BE2C (cell line): ENCODE measurements at places on chromosomes 2 and 18.
A peak's percentile ranks its signal among the peaks of the same experiment; 100 is the strongest.

GRCh38 chr2:231611273-231612108 is 18.8 kb downstream of the TEX44 start:
- DNase-seq: peak; percentile 61

- no peak for DNase-seq
Observed at GRCh38 chr2:241126771-241127202, 22.5 kb downstream of the PASK start.

DNA sequence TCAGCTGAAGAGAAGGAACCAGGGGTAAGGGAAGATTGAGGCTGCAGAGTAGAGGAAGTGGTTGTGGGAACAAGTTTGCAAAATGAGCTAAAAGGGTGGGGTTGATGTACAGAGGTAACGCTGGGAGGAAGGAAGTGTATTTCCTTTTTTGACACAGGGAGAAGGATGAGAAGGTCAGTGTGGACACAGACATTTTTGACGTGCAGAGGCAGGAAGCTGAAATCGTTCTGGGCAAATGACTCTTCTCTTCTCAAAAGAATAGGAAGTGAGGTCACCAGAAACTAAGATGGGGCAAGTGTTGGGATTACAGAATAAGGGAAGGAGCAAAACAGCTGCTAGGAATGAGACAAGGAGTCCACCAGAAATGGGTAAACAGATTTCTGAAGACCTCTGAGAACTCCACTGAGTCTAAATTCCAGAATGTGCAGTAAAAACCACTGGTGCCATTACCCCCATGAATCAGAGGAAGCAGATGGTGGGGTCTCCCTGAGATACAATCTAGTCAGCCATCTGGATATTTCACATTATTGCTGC is 20.0 kb upstream of the RNF149 start:
- no peak for DNase-seq

- no peak for DNase-seq
Observed at GRCh38 chr2:215848698-215849097, 164.7 kb downstream of the MREG start.

DNA sequence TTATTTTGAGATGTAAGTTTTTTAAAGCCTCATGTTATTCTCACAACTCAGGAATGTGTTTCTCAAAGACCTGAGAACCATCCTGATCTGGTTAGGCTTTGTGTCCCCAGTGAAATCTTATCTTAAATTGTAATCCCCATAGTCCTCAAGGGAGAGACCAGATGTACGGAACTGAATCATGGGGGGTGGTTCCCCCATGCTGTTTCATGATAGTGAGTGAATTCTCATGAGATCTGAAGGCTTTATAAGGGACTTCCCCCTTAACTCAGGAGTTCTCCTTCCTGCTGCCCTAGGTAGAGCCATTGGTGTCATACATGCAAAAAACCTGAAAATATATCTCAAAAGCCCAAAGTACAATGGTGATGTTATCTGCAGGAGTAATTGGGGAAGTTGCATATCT is 836.7 kb downstream of the CBLN2 start:
- no peak for DNase-seq

DNA sequence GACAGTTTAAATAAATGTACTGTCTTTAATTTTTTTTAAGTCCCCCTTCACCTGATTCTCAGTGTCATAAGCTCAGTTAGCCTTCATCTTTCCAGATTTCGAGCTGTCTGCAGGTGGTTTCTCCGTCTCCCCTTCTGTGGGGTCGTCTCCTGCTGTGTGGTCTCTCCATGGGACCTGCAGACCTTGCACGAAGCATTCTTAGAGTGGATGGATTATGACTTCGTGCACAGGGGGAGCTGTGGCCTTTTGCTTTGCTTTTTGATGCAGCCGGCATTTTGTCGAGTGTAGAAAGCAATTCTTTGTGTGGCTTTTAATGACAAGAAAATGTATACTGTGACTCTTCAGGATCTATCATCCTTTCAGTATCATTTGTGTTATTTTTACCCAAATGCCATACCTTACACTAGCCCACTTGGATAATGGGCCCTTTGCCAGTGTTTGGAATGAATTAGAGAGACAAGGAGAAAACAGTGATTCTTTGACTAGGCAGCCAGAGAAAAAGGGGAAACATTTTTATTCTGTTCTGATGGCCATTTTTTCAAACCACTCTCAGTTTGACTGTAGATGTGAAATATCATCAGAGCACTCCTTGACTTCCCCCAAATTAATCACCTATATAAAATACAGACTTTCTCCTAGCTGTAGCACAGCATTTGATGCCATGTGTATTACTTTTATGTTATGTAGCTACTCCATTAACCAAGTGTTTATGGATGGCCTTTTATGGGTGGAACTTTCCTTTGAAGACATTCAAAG is 54.3 kb downstream of the ITGA6 start:
- DNase-seq: no peak

GRCh38 chr2:128311755-128312341 is 6.8 kb downstream of the HS6ST1 start:
- no peak for DNase-seq

DNA sequence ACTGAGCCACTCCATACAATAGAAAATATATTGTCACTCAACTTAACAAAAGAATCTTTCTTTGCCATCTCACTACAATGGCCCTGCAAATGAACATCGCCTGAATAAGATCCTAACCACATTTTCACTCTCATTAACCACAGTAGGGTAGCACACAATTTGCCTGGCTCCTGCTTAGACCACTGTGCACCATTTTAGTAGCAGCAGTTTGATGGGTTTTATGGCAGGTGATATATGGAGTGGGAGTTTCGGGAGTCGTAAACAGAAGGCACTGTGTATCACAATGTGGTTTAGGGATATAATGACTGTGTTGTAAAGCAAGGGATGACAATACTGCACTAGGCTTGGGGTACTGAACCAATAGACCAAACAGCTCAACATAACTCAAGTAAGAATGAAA is 617.4 kb downstream of the BCL11A start:
- DNase-seq: no peak

- no peak for DNase-seq
Observed at GRCh38 chr2:165902934-165903333, 50.6 kb downstream of the TTC21B start.

- DNase-seq: no peak
Observed at GRCh38 chr18:857986-858385, 45.9 kb upstream of the YES1 start.

- DNase-seq: no peak
Observed at GRCh38 chr18:9321736-9322135, 12.8 kb upstream of the TWSG1 start.

- no peak for DNase-seq
Observed at GRCh38 chr18:70368903-70369302, 80.1 kb downstream of the SOCS6 start.

DNA sequence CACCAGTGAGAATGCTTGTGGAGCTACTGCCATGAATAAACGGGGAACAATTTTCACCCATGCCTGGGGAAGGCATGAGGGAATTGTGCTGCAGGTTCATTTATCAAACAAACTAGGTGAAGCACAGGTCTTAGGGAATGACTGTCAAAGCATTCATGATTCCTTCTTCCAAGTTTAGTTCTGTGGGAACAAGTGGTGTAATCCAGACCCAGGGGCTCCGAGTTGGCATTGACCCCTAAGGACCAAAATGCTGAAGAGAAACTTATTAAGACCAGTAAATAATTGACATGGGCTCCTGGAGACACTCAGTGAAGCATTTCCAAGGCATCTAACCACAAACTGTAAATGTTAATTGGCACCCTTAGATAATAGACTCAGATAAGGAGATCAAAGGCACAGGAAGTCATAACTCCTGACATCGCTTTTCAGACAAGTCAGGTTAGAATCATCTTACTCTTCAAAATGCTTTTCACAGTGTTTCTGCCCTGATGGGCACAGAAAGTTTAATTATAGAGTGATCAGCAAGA is 96.9 kb downstream of the SPP2 start:
- DNase-seq: no peak

GRCh38 chr18:3323900-3324299 is 62.0 kb downstream of the MYL12B start:
- no peak for DNase-seq

DNA sequence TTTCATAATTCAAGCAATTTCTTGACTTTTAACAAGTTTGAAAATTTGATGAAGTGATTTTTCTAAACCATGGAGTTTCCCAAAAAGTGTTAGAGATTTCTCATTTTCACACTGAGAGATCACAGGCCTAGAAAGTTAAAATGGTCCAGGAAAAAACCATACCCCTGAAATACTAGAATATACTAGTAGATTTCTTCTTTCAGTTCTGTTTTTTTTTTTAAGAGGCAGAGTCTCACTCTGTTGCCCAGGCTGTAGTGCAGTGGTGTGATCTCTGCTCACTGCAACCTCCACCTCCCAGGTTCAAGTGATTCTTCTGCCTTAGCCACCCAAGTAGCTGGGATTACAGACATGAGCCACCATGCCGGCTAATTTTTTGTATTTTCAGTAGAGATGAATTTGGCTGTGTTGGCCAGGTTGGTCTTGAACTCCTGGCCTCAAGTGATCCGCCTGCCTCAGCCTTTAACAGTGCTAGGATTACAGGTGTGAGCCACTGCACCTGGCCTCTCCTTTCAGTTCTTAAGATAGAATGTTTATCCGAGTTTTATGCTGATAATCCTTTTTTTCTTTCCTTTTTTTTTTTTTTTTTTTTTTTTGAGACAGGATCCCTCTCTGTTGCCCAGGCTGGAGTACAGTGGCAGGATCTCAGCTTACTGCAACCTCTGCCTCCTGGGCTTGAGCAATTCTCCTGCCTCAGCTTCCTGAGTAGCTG is 14.4 kb downstream of the MTHFD2 start:
- DNase-seq: no peak

DNA sequence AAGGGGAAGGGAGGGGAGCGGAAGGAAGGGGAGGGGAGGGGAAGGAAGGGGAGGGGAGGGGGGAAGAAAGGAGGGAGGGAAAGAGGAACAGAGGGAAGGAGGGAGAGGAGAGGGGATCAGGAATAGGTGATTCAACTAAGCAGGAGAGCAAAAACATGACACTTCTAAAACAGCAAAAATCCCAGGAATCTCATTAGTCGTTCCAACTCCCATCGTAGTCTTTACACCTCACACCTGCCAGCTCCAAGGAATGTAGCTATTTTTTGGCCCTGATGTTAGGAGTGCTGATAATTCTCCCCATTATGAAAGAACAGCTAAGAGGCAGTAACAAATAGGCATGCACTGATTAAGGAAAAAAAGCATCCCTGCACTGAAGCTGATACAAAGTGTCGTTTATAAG is 709.9 kb upstream of the PKDCC start:
- DNase-seq: no peak

DNA sequence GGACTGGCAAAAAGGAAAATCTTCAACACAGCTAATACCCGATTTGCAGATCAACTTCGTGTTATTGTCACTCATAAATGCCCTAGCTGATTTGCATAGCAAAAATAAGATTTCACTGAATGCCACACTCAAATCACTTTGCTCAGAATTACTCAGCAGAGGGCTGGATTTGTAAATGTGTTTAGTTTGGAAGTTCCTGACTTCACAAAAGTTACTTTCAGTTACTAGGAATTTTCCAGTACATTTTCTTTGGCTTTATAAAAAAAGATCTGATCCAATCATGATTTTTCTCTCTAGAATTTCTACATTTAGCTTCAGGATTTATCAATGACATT is 433.3 kb upstream of the ID2 start:
- DNase-seq: no peak

DNA sequence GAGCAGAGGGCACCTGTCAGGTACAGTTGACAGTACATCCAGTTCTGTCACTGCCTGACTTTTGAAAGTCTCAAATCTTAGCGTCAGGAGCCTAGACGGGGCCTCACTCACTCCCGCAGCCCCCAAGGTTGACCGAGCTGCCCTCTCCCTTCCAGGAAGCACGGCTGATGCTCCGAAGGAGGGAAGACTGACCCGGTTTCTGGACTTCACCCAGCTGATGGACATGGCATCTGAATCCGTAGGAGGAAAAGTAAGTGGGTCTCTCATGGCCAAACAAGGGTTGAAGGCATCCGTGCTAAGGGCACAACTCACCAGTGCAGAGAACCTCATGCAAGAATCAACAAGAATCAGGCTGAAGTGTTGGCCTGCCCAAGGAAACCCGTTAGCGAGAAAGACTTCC is 12.9 kb downstream of the ALLC start:
- DNase-seq: no peak

DNA sequence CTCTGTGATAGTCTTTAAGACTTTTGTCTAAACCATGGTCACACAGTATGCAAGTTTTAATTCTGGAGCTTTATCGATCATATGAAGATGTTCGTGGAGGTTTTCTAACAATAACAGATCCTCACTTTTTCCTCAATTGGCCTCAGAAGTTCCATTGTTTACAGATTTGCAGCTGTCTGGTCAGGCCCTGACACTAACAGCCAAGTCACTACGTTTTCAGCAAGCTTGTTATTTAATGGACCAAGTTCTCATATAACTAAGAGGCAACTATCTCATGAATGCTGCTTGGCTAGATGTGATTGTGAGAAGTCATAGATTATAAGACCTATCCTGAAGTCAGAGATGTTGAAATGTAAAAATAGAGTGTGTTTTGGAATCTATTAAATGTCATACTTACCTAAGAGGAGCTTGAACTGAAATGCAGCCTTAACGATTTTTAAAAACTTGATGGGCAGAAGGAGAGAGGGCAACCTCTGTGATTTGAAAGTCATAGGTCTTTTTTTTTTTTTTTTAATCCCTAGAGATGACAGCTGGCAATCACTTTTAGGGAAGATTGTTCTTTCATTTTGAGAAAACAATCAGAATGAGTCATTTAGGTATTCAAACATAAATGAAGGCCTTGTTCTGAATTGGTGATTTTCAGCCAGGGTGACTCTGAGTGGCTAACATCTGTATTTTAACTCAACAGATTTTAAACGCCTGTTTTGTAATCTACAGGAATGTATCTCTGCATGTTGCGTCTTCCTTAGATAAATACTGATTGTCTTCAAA is 48.4 kb upstream of the NEMP2 start:
- DNase-seq: no peak

DNA sequence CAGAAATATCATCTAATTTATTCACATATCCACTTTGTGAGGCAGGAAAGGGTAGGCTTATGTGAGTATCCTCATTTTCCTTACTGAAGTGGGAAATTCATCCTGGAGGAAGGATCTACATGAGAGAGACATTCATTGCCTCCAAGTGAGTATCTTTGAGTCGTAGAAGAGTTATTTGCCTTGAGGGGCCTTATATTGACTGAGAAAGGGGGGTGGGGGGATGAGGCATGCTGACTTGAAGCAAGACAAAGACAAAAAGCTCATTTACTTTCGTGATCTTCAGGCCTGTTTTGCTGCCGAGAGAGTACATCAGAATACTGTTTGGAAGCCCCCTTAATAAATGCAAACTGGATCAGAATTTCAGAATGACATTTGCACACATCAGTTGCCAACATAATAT is 17.6 kb upstream of the NEDD4L start:
- no peak for DNase-seq

- no peak for DNase-seq
Observed at GRCh38 chr2:71299507-71299906, 32.1 kb upstream of the ZNF638 start.

DNA sequence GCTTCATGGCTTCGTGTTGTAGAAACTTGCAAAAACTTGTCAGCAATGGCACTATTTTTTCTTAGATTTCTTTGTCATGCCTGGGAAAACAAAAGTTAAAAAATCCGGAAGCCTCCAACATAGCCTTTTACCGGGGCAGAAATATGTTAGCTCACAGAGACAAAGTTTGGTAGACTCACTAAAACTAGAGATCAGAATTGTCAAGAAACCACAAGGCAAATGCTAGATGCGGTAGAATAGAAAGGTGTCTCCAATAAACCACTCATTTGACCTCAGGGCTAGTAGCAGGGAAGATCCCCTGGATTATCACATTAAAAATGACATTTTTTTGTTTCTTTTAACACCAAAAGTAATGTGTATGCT is 405 bp downstream of the CASP10 start:
- DNase-seq: no peak
